Stimulated activated CD4-positive, alpha-beta T cell treated with anti-CD3 and anti-CD28 coated beads, Interleukin-1b, Interleukin-23, amount 100 ng/mL, for 48 hours (primary cell): ENCODE measurements at places on chromosomes 1 and 21.

DNA sequence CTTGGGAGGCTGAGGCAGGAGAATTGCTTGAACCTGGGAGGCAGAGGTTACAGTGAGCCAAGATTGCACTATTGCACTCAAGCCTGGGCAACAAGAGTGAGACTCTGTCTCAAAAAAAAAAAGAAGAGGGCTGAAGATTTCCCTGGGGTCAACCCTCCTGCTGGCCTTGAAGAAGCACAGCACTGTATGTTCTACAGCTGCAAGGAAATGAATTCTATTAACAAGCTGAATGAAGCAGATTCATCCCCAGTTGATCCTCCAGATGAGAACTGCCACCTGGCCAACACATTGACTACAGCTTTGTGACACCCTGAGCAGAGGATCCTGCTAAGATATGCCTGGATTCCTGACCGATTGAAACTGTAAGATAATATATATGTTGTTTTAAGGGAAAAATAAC lies 129.5 kb downstream of the ADSS2 start:
- DNase-seq: no peak

DNA sequence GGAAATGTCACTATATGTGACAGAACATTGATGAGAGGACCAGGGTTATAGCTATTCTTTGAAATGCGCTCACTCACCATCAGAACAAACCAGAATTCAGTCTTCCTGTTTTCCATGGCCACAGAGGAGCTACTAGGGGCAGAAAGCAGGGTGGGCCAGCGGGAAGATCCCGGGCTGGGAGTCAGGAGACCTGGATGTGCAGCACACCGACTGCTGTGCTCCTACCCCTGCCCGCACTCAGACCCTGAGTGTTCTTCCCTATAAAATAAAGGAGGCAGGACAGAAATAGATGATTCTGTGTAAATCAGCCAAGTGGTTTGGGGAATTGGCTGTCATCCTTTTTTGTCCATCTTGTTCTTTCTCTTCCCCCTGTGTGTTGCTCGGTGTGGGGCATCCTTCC lies 21.0 kb downstream of the MTARC1 start:
- DNase-seq: no peak

DNA sequence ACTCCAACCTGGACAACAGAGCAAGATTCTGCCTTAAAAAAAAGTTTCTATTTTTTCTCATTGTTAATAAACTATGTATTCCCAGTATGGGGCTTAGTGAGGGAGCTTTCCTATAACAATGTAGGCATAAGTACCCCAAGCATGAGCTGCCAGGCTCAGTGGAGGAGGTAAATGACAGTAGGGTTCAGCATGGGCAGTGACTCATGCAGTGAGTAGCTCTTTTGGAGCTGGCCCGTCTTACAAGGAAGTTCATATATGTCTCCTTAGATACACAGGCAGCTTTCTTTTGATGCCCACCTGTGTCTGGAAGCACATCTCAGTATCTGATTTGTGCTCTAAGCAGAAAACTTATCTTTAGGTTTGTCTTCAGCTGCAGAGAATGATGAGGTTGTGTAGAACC lies 57.9 kb downstream of the ZNF678 start:
- no peak for DNase-seq

DNA sequence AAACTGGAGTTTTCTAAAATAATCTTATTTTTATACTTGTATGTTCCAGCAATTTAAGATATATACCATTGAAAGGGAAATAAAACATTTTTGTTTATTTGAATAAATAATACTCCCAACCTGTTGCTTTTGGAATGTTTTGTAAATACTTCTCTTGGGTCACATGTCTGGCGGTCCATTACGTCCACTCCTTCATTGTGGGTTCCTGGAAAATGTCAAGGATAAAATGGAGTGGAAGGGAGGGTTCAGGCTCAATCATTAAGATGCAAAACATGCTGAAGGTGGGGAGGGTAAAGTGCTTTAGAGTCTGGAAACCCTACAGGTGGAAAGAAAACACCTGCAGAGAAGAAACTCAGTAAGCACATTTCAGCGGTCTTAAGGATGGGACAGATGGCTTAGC lies 34.2 kb upstream of the FAM3B start:
- no peak for DNase-seq

DNA sequence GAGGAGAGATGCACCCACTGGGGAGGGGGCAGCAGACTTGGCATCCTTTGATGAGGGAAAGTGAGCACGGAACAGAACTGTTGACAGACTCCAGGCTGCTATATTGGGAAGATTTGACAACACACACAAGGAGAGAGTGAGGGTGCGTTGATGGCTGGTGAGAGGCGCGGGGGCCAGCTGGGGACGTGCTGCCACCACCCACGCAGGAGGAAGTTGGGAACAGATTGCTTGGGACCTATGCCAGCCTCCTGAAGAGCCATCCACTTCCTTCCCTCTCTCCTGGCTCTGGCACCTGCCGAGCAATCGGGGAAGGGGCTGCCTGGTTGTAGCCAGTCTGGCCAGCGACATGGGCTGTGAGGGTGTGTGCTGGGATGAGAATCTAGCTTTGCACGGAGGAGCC lies 223.7 kb upstream of the CSF3R start:
- DNase-seq: no peak

- DNase-seq: no peak
These were observed 22.0 kb downstream of the GNAI3 start for GRCh38 chr1:109570414-109570813.

GRCh38 chr1:46630719-46631118 lies 14.1 kb upstream of the MOB3C start:
- DNase-seq: no peak

DNA sequence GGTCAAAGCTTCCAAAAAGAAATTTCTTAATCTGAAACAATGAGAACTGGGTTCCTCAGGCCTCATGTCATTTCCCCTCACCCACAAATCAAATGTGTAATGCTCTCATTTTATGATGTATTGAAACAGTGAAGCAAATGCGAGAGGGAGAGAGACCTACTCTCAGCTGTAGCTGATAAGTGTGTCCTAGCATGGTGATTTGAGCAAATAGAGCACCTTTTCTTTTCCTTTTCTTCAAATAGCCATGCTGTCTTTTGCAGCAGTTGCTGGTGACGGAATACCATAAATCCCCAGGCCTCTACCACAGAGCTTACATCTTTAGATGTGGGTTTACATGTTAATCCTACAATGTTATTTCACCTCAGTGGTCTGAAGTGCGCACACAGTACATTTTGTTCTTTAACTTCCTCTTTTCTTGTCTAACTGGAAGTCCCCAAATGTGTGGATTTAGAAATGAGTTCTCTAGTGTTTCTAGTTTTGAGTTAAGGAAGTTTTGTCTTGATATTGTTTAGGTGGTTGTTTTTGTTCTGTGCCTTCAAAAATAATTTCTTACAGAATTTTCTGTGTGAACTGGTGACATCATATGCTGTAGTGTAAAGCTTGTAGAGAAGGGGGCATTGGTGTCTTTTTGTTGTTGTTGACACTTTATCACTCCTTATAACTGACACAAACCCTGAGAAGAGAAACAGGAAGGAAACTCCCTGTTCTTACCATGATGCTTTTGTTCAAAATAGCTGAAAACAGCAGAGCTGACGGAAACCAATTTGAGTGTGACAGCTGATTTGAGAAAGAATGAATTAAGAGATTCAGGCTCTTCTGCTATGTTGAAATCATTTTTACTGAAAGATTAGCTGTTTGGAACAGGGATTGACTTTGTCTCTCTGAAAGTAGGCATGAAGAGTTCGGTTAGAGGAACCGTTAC lies 12.2 kb downstream of the SMAP2 start:
- peak; percentile 66 for DNase-seq

GRCh38 chr1:239912471-239912870 lies 179.2 kb upstream of the FMN2 start:
- DNase-seq: no peak
